ENCODE measurements at places on chromosomes 1 and 21.
A peak's percentile ranks its signal among the peaks of the same experiment; 100 is the strongest.

- ATAC-seq = no peak
Observed at GRCh38 chr21:24200052-24200451, 1407.2 kb downstream of the MRPL39 start.

DNA sequence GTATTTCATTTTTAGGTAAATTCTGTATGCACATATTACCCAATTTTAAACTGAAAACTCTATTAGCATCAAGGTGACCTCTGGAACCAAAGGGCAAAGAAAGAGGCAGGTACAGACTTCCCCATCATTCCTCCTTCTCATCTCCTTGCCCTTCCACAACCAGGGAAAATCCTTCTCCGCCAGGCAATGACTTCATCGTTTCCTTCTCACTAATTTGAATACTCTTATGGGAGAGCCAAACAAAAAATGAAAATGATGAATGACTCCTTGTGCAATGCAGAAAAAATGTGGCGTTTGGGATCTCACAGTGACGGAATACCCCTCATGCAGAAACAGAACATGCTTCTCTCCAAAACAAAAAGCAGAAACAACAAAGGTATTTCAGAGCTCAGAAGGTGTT is 83.7 kb downstream of the HLCS start:
- no peak for ATAC-seq

GRCh38 chr1:93692983-93693591 is 11.4 kb upstream of the BCAR3 start:
- ATAC-seq = peak; percentile 31

DNA sequence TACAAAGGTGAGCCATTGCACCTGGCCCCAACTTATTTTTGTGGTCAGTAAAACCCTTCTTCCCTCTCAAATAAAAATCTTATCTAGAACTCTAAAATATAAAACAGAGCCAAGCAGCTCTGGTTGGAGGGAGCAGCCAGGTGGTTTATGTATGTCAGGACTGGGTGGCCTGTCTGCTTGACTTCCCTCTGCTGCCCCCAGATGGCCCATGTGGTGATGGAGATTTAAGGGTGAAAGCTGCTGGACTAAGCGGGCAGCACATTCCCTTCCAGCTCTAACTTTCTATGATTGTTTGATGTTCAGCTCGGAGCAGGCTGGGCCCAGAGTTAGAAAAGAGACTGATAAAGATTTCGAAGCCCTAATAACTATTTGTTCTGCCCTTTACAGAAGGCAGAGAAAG is 11.9 kb upstream of the PAQR6 start:
- no peak for ATAC-seq

GRCh38 chr1:119163396-119163795 is 22.9 kb upstream of the WARS2 start:
- ATAC-seq = no peak

DNA sequence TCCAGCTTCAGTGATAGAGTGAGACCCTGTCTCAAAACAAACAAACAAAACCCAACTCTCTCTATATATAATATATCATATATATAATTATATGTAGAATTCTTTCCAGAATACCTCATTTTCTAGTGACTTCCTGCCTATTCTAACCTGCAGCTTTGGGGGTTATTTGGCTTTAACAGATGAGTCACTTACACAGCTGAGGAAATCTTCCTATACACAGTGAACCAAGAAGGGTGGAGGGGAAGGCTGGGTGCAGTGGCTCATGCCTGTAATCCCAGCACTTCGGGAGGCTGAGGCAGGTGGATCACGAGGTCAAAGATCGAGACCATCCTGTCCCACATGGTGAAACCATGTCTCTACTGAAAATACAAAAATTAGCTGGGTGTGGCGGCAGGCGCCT is 9.2 kb downstream of the RAB29 start:
- no peak for ATAC-seq

- no peak for ATAC-seq
Observed at GRCh38 chr1:73162564-73162963, 880.2 kb upstream of the NEGR1 start.

GRCh38 chr1:227785805-227786671 is 29.4 kb upstream of the PRSS38 start:
- no peak for ATAC-seq

DNA sequence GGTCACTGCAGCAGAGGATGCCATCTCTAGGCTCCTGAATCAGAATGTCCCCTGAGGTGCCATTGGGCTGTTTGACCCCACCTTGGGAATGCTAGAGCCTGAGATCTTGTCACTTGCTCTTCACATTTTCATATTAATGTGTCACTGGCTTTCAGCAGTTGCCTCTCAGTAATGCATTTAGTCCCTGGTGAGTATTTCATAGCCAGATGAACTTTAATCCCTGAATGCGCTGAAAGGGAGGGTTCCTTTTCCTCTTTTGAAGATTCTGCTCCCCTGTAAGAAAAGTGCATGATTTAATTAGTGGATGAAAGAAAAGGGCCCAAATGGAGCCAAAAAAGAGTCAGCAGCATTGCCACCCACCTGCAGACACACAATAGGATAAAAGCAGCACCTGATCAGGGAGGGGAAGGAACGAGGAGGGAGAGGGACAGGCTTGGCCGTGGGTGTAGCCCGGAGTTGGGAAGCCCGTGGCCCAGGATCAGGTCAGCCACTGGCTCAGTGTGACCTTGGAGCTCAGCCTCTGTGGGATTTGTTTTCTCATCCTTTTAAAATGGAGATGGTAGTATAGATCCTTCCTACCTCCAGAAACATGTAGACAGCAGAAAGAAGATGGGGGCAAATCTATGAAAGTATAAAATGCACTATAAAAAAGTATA is 31.1 kb downstream of the ROR1 start:
- ATAC-seq = no peak

GRCh38 chr1:200979574-200980451 is 43.7 kb downstream of the KIF21B start:
- ATAC-seq = peak; percentile 71

GRCh38 chr1:108878678-108879077 is 1.9 kb downstream of the GPSM2 start:
- no peak for ATAC-seq

DNA sequence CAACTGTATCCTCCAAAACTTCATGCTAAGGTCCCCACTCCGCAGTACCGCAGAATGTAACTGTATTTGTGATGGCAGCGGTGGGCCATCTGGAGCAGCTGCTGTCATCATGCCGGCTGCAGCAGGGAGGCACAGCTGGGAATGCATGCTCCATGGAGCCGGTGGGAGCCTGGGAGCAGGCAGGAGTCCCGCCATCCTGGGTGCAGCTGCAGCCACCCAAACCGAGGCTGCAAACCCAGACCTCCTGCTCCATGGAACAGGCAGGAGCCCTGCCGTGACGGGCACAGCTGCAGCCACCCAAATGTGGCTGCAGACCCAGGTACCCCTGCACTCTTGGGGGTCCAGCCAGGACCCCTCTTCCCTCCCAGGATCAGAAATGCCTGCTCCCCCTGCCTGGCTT is 80.3 kb downstream of the SCMH1 start:
- ATAC-seq = no peak

DNA sequence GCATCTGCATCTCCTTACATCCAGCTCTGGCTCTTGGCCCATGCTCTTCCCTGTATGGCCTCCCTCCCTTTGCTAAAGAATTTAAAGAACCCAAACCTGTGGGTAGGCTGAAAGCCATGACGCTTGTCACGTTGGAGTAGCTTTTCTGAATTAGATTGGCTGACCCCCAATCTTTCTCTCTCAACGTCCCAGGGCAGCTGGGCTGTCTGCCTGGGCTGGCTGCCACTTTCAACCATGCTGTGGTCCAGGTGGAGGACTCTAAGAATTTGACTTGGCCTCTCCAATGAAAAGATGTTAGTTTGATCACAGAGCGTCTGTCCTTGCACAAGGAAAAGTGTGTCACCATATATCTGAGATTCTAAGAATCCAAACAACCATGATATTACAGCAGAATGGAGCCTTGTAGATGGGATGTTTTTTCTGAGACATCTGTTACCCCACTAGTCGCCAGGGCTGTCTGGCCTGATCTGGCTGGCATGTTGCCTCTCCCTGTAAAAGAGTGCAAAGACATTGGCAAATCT is 6.5 kb upstream of the IGSF3 start:
- no peak for ATAC-seq

GRCh38 chr21:38780879-38781278 is 24.9 kb upstream of the ETS2 start:
- no peak for ATAC-seq

GRCh38 chr1:106268070-106268469 is 788.4 kb upstream of the PRMT6 start:
- ATAC-seq = no peak

DNA sequence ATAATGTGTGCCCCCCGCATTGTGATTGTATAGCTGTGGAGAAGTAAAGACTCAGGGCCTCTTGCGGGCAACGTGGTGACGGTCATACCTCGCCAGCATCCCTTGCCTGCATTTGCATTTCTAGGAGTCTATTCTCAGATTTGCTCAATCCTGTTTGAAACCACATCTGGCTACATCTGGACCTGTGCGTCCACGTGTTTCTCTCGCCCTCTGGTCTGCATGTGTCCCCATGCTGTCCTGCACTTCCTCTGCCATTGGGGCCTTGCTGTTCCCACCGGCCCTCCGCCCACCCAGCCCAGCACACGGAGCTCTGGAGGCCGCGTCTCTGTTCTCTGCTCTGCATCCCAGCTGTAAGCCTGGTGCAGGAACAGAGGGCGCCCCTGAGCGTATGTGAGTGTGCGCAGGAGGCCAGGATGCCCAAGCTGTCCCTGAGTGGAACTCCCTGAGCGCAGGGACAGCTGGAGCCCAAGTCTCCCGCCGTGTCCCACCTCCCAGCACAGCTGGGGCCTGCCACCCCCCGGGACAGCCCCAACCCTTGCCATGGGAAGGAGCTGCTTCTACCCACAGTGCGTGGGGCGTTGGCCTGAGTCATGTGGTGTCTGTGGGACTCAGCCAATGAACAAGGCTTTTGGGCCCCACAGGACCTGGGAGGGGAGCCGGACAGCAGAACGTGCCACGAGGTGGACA is 1.6 kb downstream of the KRTAP10-2 start:
- peak; percentile 32 for ATAC-seq

DNA sequence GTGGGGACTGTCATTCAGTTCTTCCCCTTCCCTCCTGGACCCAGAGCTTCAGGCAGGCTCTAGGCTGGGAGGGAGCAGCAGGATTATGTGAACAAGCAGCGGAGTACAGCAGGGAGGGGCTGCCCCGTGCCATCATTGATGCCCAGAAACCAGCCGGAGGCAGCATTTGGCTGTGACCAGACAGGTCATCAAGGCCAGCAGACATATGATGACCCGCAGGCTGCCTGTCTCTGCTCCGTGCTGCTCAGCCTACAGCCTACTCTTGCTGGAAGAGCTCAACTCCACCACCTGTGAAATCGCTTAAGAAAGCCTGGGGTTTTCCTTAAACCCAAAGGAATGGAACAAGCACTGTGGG is 4.9 kb downstream of the KLHL21 start:
- no peak for ATAC-seq

DNA sequence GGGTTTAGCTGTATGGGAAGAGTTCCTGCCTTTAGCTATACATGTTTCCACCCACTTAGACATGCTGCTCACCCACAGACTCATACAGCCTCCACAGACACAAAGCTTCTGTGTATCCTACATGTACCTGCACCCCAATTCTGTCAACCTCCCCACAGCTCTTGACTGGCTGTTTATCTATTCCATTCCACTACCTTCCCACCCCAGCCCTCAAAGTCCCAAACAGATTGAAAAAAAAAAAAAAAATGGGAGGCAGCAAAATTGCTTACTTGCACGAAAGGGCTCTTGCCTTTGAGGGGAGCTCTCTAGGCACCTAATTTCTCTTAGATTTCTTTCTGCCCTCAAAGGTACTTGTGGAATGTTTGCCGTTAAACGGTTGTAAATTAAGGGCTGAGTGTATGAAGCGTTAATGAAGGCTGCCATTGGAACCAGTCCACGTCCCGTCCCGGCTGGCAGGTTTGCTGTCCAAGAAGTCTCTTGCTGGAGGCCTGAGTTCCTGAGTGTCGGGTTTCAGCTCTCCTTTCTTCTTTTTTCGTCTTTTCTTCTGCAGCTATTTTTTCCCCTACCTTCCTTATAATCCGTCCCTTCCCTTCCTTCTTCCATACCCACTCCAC is 43.6 kb downstream of the PBX1 start:
- peak; percentile 68 for ATAC-seq

DNA sequence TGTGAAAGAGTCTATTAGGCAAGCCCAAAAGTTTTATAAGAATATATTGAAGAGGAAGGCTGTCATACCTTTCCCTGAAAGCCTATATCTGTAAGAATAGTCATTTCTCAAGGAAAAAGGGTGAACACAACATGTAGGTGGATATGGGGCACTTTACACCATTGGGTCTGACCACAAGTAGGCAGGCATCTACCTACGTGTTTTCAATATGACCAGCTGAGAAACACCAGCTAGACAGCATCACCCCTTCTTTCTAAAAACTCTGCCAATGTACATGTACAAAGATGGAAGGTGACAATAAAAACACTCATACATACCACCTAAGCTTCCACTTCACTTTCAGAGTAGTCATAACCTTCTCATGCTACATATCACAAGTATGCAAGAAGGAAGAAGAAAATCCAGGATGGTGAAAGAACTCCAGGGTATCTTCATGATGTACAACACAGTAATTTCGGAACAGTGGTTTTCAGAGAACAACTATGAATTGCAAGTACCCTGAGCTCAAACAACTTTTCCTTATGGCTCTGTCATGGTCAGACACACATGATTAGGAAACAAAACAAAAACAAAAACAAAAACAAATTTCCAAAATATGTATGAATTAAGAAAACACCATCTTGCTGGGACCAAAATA is 98.5 kb upstream of the ADGRL2 start:
- ATAC-seq = no peak

GRCh38 chr1:14440731-14441130 is 157.8 kb upstream of the KAZN start:
- no peak for ATAC-seq

GRCh38 chr1:67958472-67958871 is 92.0 kb downstream of the DIRAS3 start:
- ATAC-seq = no peak

- peak; percentile 78 for ATAC-seq
Observed at GRCh38 chr1:32249831-32250525, 1.1 kb upstream of the LCK start.

- ATAC-seq = no peak
Observed at GRCh38 chr1:230255991-230256390, 170.1 kb downstream of the PGBD5 start.

- no peak for ATAC-seq
Observed at GRCh38 chr1:64981601-64982533, 15.5 kb upstream of the JAK1 start.

DNA sequence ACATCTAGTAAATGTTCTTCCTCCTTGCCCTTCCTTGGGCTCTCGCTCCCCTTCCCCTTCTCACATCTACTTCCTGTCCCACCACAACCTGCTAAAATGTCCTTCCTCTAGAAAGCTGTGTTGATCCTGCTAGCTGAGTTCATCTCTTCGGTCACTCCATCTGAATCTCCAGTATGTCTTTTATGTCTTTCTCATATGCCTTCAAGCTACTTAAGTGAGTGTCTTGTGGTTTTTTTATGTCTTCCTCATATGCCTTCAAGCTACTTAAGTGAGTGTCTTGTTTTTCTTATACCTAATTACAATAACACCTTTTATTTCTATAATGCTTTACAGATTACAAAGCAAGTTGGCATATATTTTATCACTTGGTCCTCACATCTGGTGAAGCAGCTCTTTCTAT is 33.9 kb downstream of the CSF1 start:
- no peak for ATAC-seq
